ENCODE measurements at places on chromosomes 2 and 18.
A peak's percentile ranks its signal among the peaks of the same experiment; 100 is the strongest.

GRCh38 chr2:76731157-76731556 is 791.0 kb downstream of the LRRTM4 start:
- DNase-seq = no peak

DNA sequence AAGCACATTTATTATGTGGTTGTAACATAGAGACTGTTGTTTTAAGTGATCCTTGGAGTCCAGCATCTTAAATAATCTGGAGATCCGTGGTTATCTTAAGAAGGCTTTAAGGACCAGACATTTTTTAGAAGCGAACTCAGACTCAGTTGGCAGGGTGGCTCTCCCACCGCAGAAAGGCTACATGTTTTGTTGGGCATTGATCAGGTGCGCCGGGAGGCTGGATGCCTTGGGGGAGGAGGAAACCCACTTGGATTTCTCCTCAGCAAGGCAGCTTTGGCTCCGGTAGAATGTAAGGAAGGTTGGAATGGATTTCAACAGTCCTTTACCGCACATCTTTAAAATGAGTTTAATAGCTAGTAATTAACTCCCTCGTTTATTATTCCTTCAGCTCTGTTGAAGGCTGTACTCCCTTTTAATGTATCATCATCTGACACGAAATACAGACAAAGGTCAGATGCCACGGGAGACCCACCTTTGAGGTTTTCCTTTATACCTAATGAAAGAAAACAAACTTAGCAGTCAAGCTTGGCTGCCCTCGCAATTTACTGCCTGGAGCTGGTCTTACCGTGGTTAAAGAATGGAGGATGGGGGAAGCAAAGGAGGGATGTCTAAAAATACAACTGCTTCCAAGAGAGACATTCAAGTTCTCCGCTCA is 1.2 kb downstream of the TMEM200C start:
- DNase-seq = no peak

DNA sequence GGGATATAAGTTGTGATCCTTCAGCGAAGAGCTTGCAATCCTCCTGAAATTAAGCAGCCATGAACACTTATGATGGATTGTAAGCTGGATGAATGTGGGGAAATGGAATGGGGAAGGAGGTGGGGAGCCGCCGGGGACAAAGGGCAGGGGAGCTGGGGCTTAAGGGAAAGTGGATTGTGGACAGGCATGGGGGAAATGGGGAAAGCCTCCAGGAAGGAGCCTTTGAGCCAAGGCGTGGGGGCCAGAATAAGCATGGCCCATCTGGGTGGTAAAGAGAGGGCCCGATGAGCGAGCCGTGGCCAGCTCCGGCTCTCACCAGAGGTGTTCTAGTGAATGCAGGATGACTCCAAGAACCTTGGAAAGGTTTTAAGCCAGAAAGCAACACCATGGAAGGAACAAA is 124.0 kb downstream of the SMAD7 start:
- DNase-seq = peak; percentile 49

GRCh38 chr2:6103949-6104348 is 411.8 kb downstream of the SOX11 start:
- no peak for DNase-seq

DNA sequence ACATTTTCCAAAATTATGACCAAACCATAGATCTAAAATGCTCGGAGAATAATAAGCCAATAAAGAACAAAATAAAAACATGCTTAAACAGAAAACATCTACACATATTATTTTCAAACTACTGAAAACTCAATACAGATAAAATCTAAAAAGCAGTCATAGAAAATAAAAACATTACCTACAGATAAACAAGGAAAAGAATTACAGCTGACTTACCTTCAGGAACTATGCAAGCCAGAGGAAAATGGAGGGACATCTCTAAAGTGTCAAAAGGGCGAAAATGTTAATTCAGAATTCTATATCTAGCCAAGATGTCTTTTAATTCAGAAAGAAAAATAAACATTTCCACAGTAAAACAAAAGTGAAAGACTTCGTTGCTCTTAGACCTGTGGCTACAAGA is 112.9 kb upstream of the GYPC start:
- peak; percentile 4 for DNase-seq
